ENCODE measurements at places on chromosomes 2 and 18. TPM values are rescaled to one million over a fixed set of nuclear protein-coding genes. Genes with fewer than 3 reads are reported as not detected.

DNA sequence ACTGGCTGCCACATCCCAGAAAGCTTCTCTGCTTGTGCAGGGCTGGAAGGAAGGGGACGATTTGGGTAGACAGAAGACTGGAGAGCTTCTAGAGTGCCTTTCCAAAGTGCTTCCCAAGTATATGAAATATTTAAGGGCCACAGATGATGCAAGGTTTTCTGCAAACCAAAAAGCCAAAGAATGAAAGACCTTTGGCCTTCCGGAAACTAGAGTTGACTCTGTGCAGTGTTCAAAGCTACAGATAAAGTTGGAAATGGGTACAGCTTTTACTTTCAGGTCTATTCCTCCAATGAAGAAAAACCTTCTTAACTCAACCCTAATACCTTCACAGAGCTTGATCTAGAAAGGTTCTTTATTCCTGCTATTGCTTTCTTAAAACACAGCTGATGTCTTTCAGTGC, 253.0 kb upstream of the KLHL29 start:
- no peak for DNase-seq

DNA sequence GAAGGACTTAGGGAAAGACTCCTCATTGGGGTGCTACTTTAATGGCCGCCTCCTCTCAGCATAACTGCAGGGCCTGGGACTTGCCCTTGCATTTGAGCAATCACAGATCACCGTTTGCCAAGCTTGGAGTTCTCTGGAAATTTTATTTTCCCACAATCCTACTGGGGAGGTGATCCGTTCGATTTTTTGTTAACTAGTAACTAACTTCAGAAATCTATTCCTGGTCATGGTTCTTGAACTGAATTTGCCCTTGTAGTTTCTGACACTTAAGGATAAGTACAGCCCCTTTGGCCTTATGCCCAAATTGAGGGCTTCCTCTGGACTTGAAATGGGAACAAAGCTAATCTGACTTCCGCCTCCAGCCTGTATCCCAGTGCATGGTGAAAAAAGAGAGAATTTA, 60.5 kb upstream of the ST3GAL5 start:
- DNase-seq: no peak

MLPH gene
- not detected for polyA plus RNA-seq

DNA sequence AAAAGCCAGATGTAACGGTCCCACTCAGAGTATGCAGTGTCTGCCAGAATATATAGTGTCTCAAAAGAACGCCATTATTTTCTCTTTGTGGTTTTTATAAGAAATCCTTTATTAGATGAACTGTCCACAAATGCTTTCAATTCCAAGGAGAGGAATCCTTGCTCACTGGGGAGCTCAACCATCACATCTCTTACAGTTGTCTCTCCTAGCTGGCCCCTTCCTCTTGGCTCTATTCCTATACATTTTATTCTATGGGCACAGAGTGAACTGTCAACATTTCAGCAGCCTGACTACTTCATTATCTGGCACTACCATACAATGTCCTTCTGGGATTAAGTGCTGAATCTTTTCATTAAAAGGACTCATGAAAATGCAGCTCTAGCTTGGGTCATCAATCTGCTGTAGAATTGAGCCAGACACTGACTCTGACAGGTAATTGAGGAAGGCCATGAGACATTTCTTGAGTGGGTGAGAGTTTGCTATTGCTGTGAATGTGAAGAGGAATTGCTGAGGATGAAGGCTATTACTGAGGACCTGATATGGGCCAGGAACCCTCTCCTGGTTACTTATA, 96.5 kb upstream of the THOC1 start:
- DNase-seq: no peak

- DNase-seq: no peak
Measured at GRCh38 chr2:127560201-127560930, 24.9 kb downstream of the MYO7B start.

DNA sequence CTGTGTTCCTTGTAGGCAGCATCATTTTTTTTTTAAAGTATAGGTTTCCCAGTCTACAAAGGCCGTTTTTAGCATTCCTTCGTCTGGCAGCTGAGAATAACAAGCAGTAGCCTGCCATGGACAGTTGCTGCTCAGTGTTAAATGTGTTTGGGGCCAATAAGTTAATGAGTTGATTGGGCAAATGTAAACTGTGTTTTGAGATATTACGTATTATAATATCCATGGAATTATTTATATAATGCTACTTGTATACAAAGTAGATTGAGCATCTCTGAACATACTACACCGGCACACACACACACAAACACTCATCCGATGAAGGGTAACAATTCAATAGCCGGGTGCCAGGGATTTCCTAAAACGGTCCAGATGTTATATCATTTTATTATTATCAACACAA, 97.2 kb downstream of the IRS1 start:
- DNase-seq: no peak

- DNase-seq: no peak
Measured at GRCh38 chr2:154556607-154557006, 141.9 kb upstream of the KCNJ3 start.
